ENCODE measurements at places on chromosomes 6 and 20.

- DNase-seq, result no peak
Observed at GRCh38 chr20:25254986-25255680, 7.2 kb downstream of the PYGB start.

- no peak for DNase-seq
Observed at GRCh38 chr6:22017272-22017671, 279.6 kb downstream of the PRL start.

DNA sequence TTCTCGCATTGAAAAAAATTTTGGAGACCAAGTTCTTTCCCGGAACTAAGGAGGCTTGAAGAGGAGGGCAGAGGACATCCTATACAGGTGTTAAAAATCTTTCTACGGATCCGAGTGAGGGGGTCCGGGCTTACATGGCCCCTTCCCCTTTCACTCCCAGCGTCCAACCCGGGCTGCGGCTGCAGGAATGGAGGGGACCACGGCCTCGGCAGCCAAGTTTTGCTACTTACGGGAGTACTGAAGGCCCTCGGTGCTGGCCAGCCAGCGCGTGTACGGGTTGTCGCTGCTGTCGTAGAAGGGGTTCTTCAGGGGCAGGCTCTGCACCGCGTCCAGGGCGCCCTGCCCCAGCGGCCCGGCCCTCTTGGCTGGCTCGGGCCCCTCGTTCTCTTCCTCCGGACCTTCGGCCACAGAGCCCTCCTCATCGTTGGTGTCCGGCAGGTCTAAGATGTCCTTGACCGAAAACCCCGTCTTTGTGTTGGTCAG lies 642 bp downstream of the NKX2-2 start:
- DNase-seq, result no peak

DNA sequence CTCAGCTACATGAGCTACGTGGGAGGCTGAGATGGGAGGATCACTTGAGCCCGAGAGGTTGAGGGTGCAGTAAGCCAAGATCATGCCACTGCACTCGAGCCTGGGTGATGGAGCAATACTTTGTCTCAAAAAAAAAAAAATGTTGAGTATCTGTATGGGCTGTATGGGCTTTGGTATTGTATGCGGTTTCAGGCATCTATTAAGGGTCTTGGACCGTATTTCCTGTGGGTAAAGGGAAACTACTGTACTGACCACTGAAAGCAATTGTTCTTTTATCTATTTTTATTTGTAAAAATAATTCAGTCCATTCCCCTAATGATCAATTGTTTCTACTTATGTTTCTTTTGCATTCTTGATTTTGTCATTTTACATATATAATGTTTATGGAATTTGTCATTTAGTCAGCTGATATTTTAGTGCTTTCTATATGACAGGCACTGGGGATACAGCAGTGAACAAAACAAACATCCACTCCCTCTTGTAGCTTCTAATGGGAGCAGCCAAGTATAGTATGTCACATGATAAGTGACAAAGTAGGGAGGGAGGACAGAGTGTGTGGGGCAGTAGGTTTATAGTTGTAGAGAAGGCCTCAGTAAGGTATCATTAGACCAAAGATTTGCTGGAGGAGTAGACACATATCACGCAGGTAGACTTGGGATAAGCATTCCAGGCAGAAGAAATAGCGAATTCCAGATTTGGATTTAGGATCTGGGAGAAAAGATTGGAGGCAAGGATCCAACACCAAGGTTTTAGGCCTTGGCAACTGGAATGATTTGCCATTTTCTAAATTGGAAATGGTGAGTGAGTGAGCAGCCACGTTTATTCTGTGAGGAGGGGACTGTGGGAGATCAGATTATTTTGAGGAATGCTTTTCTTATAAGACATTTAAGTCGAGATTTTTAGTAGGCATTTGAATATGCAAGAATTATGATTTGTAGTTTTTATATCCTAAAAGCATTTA lies 6.0 kb downstream of the PCMT1 start:
- DNase-seq, result no peak

- peak; percentile 28 for DNase-seq
Observed at GRCh38 chr20:59560588-59561227, 43.6 kb upstream of the PHACTR3 start.
